Foreskin keratinocyte (primary cell): ENCODE measurements at places on chromosomes 6 and 20. TPM values are rescaled to one million over a fixed set of nuclear protein-coding genes. Genes with fewer than 3 reads are reported as not detected.

GRCh38 chr20:48984575-48985219 is 61.4 kb upstream of the CSE1L start:
- no peak for DNase-seq

Gene SCUBE3
- 0.03 TPM in 1 of 2 replicates, not detected in the other for total RNA-seq

DNA sequence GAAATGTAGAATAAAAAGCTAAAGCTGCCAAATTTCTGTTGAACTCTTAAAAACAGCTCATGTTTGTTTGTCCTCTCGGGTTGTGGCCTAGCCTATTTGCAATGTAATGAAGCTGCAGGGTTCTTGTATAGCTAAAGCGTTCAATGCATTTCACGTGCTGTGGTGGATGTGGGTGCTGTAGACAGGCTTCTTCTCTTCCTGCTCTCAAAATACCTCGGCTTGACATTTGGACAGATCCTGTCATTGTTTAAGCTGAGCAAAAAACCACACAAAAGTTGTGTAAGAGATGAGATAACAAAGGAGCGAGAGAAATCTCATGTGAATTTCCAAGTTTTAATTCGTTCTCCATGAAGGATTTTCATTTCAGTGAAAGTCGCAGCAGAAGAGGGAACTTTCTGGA is 196.3 kb upstream of the UST start:
- DNase-seq, result no peak

- DNase-seq, result no peak
Measured at GRCh38 chr6:92967362-92967761, 452.0 kb downstream of the EPHA7 start.

Gene BCAS4
- 11.5 and 15.0 TPM in 2 replicates for total RNA-seq

- DNase-seq, result no peak
Measured at GRCh38 chr20:3400260-3401155, 7.0 kb downstream of the DNAAF9 start.

DNA sequence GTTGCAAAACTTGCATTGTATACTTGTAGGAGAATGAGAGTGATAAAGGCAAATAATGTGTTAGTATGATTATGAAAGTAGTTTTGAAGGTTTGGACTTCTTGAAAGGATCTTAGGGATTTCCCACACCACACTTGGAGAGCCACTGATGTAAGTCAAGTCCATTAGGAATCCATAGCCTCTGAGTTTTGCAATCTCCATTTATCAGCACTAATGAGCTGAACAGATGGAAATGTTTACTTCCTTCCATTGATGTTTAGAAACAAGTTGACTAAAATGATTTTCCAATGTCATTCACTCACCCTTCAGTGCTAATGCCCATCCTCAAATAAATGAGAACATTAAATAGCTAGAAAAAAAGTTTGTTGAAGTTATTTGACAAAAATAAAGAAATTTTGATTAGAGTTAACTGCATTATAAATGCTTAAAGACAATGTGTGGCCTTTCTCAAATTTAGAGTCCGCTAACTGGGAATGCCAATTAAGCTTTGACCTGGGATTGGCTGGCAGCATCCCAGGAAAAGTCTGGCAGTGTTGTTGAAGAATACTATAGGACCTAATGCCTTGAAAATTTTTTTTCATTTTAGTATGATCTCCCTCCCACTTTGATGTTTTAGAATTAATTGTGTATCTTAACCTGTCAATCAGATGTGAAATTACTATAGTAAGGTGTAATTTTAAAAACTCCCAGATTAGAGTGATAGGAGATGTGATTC is 68.0 kb downstream of the SLC35F1 start:
- DNase-seq, result no peak

Gene LGSN
- not detected in 2 replicates for total RNA-seq

Gene FAM83B
- 42.6 and 44.2 TPM in 2 replicates for total RNA-seq

GRCh38 chr6:13941902-13942301 is 17.1 kb downstream of the RNF182 start:
- DNase-seq, result no peak

Gene CSNK2B
- 201 and 203 TPM in 2 replicates for total RNA-seq
